ENCODE measurements at places on chromosomes 5 and 9. TPM values are rescaled to one million over a fixed set of nuclear protein-coding genes. Genes with fewer than 3 reads are reported as not detected.

The PTGES gene
- total RNA-seq, result 4.5 TPM

The WDR55 gene
- 20.0 TPM for total RNA-seq

The PHF24 gene
- total RNA-seq, result 0.75 TPM

The SLC6A3 gene
- total RNA-seq, result 0.06 TPM

The ADGRD2 gene
- total RNA-seq, result not detected

The ZNF879 gene
- total RNA-seq, result 5.0 TPM

The HNRNPAB gene
- total RNA-seq, result 135 TPM

DNA sequence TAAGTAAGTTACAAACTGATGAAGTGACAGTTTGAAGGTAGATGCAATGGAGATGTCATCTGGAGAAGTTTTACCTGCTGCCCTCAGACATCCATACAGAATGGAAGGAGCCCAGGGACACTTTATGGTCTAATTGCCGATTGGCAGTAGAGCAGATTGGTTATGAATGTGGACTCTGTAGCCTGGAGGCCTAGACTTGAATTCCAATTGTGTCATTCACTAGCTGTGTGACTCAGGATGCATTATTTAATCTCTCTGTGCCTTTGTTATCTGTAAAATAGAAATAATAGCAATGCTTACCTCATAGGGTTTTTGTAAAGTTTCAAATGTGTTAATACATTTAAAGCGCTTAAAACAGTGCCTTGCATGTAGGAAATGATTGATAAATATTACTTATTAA lies 5.2 kb upstream of the TCERG1 start:
- no peak for DNase-seq
- peaks cover 5% of the 10 kb centered on the region for H3K4me1 ChIP-seq
- no peaks in the 10 kb centered on the region for H3K27me3 ChIP-seq
- H3K4me3 ChIP-seq, result no peak overlapping the region

DNA sequence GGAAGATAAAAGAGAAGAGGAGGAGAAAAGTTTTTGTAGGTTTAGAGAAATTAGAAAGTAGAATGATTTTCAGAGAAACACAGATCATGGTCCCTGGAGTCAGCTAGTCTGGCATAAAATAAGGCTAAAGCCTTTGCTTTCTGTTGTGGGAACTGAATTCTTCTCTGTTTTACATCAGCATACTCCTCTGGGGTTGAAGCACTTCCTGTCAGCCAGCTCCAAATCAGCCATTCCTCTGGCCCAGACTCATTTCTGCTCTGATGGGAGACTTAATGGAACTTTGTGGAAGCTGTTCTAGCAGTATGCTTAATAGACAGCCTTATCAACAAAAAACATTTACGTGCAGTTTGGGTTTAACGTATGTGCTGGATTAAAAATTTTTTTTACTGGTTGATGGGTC lies 143.2 kb downstream of the HMHB1 start:
- H3K4me1 ChIP-seq, result peaks cover 3% of the 10 kb centered on the region
- no peaks in the 10 kb centered on the region for H3K27me3 ChIP-seq
- no peak overlapping the region for H3K4me3 ChIP-seq
- H3K36me3 ChIP-seq, result no peaks in the 10 kb centered on the region

The NUDT12 gene
- total RNA-seq, result 18.3 TPM

The HMMR gene
- total RNA-seq, result not detected

The TTC23L gene
- total RNA-seq, result not detected

The LTC4S gene
- total RNA-seq, result 7.9 TPM

- H3K4me1 ChIP-seq, result peaks cover 22% of the 10 kb centered on the region
- H3K27ac ChIP-seq, result no peak overlapping the region
- no peak overlapping the region for H3K4me3 ChIP-seq
- no peaks in the 10 kb centered on the region for H3K27me3 ChIP-seq
- H3K36me3 ChIP-seq, result no peaks in the 10 kb centered on the region
Measured at GRCh38 chr5:90932052-90932699, 373.6 kb downstream of the ADGRV1 start.

GRCh38 chr5:26662806-26663360 lies 375.5 kb downstream of the CDH9 start:
- DNase-seq, result no peak
- no peak overlapping the region for H3K4me3 ChIP-seq
- H3K27ac ChIP-seq, result no peak overlapping the region
- H3K27me3 ChIP-seq, result no peaks in the 10 kb centered on the region

- H3K4me3 ChIP-seq, result no peak overlapping the region
- peaks cover 38% of the 10 kb centered on the region for H3K4me1 ChIP-seq
- no peak for DNase-seq
- H3K27me3 ChIP-seq, result no peaks in the 10 kb centered on the region
Measured at GRCh38 chr5:109450129-109450877, 40.5 kb upstream of the PJA2 start.

DNA sequence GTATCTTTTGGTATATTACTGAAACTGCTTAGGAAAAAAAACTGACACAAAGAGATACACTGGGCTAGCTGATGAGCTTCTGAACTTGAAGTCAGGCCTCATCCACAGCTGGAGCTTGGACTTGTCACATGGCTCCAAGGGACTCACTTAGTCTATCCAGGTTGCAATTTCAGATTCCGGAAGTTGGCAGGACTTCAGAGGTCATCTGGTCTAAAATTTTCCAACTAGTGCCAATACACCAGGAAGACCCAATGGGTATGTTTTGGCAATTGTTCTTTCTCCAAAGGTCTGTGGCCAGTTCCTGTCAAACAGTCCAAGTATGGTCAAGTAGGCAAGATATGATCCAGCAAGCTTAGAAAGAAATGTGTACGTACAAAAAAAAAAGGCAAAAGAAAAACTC lies 36.7 kb downstream of the MRPS27 start:
- no peaks in the 10 kb centered on the region for H3K27me3 ChIP-seq
- no peak for DNase-seq
- no peaks in the 10 kb centered on the region for H3K36me3 ChIP-seq
- no peak overlapping the region for H3K4me3 ChIP-seq

The LHX6 gene
- 16.8 TPM for total RNA-seq

DNA sequence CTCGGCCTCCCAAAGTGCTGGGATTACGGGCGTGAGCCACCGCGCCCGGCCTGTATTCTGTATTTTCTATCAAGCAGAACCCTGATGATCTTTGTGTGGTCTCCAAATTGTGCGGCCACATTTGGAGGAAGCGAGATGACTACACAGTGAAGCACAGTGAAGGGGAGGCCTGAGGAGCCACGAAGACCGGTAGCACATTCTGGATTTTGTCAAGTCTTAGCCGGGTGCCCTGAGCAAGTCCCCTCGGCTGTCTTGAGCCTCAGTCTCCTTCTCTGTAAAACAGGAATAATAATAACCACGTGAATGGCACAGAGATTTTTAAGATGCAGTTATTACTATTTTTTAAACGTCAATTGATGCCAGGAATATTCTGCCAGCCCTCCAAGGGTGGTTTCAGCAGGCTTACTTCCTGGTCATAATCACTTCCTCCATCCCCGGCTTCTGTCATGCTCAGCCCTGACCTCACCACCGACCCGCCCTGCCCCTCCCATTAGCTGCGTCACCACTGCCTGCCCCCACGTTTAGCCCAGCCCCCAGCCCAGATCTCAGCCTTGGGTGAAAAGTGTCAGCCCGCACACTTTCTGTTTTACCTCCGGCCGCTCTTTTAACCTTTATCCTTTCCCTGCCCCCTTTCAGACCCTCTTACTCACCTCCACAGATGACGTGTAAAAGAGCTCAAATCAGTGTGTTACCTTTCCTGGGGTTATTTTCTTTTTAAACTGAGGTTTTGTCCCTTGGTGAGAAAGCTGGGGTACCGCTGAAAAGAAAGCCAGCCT lies 27.0 kb upstream of the ERGIC1 start:
- no peaks in the 10 kb centered on the region for H3K27me3 ChIP-seq
- peaks cover 4% of the 10 kb centered on the region for H3K4me1 ChIP-seq
- peak; percentile 97 for DNase-seq
- peak overlapping the region; percentile 59 for H3K27ac ChIP-seq

- no peaks in the 10 kb centered on the region for H3K36me3 ChIP-seq
- no peak overlapping the region for H3K27ac ChIP-seq
- no peak overlapping the region for H3K4me3 ChIP-seq
- no peaks in the 10 kb centered on the region for H3K4me1 ChIP-seq
- no peaks in the 10 kb centered on the region for H3K27me3 ChIP-seq
- no peak for DNase-seq
Measured at GRCh38 chr5:82806513-82806912, 270.7 kb downstream of the TMEM167A start.

DNA sequence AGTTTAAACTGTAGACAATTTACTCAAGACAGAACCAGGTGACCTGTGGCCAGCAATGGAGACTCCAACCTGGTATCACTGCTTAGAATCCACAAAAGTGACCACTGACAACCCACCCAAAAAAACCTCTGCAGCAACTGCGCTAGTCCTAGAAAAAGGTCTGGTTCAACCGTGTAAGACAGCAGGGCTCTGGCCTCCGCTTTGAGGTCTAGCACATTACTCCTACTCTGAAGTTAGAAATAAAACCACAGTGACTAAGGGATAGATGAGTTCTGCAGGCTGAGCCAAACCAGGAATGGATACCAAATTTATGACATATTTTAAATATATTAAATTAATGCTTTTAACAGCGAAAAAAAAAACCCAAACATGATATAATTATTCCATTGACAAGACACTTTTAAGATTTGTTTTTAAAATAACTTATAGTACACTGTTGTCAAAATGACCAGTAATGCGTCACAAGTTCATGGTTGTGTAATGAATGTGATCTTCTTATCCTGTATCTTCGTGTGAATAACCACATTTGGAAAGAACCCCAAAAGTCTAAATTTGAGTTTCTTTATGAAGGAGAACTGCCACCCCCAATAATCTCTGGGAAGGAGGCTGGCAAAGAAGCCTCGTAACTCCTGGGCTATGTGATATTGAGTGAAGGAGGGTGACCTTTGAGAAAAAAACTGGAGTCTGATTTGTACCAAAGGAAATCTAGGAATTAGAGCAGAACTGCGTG lies 101.9 kb upstream of the SLC44A1 start:
- H3K4me3 ChIP-seq, result no peak overlapping the region
- no peak overlapping the region for H3K27ac ChIP-seq
- H3K27me3 ChIP-seq, result no peaks in the 10 kb centered on the region
- no peaks in the 10 kb centered on the region for H3K36me3 ChIP-seq
- DNase-seq, result no peak
- peaks cover 19% of the 10 kb centered on the region for H3K4me1 ChIP-seq

DNA sequence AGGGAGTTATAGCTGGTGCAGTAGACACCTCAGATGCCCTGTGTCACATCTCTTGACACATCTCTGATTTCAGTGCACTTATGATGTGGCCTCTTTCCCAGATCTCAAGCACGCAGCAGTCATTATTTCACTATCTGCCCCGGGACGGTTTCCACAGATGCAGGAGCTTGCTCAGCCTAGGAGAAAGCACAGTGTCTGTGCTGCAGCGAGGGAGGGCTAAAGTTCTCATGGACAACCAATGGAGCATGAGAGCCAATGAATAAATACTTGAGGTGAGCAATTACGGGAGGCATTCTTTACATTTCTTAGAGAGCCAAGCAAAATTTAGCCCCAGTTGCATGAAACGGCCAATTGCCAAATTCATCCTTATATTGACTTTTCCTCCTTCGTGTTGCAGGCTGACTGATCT lies 7.4 kb upstream of the MOB3B start:
- no peaks in the 10 kb centered on the region for H3K27me3 ChIP-seq
- H3K4me1 ChIP-seq, result peaks cover 75% of the 10 kb centered on the region
- H3K27ac ChIP-seq, result peak overlapping the region; percentile 10
- no peak for DNase-seq

DNA sequence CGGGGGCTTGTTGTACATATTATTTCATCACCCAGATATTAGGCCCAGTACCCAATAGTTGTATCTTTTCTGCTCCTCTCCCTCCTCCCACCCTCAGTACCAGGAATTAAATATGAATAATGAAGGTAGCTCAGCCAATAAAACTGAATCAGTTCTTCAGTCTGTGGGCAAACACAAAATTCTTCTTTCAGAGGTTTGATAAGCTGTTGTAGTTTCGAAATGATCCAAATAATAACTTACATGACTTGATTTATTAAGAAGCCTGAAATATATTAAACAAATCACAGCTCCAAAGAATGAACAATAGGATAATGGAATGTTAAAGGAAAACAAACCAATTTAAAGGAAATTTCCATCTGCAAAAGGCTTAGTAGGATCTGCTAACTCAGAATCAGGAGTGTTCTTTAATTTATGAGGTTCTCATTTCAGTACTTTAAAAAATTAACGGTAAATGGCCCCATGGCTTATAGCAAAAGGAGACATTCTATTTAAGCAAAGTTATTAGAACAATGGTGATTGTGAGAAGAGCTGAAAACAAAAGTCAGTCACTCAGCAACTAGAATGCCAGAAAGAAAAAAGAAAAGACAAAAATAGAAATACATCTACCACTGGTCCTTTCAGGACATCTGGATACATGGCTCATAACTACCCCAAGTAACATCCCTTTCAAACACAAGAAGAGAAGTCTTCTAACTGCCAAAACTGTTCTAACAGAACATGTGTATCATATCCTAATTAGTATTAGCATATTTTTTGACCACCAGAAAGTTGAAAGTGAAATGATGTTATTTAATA lies 62.4 kb downstream of the NR3C1 start:
- peaks cover 55% of the 10 kb centered on the region for H3K4me1 ChIP-seq
- no peaks in the 10 kb centered on the region for H3K36me3 ChIP-seq
- no peak overlapping the region for H3K4me3 ChIP-seq

GRCh38 chr5:54162184-54162583 lies 148.2 kb downstream of the ARL15 start:
- peaks cover 14% of the 10 kb centered on the region for H3K4me1 ChIP-seq
- H3K27me3 ChIP-seq, result no peaks in the 10 kb centered on the region
- no peak for DNase-seq
- H3K4me3 ChIP-seq, result no peak overlapping the region
- H3K36me3 ChIP-seq, result no peaks in the 10 kb centered on the region

The SNX2 gene
- 62.1 TPM for total RNA-seq

GRCh38 chr9:71119746-71120145 lies 1.7 kb downstream of the TRPM3 start:
- no peaks in the 10 kb centered on the region for H3K36me3 ChIP-seq
- no peaks in the 10 kb centered on the region for H3K27me3 ChIP-seq
- no peak overlapping the region for H3K4me3 ChIP-seq
- peaks cover 5% of the 10 kb centered on the region for H3K4me1 ChIP-seq
- no peak overlapping the region for H3K27ac ChIP-seq
- no peak for DNase-seq

- no peaks in the 10 kb centered on the region for H3K27me3 ChIP-seq
- peaks cover 49% of the 10 kb centered on the region for H3K4me1 ChIP-seq
- no peak overlapping the region for H3K27ac ChIP-seq
Measured at GRCh38 chr9:73080110-73080694, 71.5 kb upstream of the ANXA1 start.

- no peaks in the 10 kb centered on the region for H3K36me3 ChIP-seq
- no peaks in the 10 kb centered on the region for H3K27me3 ChIP-seq
- H3K4me1 ChIP-seq, result no peaks in the 10 kb centered on the region
- DNase-seq, result no peak
- no peak overlapping the region for H3K4me3 ChIP-seq
Measured at GRCh38 chr9:111176511-111176910, 138.2 kb upstream of the LPAR1 start.

The TCERG1 gene
- total RNA-seq, result 30.3 TPM

Data from esophagus muscularis mucosa (tissue), 4 donors.